ENCODE measurements at places on chromosomes 4 and X.

GRCh38 chr4:8150152-8151090 is 8.2 kb downstream of the ABLIM2 start:
- DNase-seq: no peak

- DNase-seq: no peak
Measured at GRCh38 chr4:48078425-48078824, 55.6 kb downstream of the TXK start.

DNA sequence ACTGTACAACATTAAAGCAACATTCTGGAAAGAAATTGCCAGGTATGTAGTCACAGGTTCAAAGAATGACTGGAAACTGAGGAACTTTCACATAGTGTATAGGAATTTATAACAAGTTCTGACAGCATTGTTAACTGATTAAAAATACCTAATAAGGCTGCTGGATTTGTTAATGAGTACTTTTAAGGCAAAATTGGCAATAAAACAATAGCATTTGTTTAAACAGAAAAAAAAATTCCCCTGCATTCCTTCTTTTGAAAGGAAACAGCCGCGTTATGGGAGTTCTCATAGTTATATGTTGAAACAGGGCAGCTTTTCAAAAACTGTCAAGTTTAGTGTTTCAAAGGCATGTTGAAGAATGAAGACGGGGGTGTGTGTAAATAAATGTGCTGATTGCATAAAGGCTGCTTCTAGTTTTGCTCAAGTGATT is 282.5 kb upstream of the FAT1 start:
- no peak for DNase-seq

- no peak for DNase-seq
Measured at GRCh38 chr4:38691251-38692008, 27.4 kb downstream of the KLF3 start.

GRCh38 chr4:15060213-15060612 is 57.9 kb downstream of the CPEB2 start:
- no peak for DNase-seq

DNA sequence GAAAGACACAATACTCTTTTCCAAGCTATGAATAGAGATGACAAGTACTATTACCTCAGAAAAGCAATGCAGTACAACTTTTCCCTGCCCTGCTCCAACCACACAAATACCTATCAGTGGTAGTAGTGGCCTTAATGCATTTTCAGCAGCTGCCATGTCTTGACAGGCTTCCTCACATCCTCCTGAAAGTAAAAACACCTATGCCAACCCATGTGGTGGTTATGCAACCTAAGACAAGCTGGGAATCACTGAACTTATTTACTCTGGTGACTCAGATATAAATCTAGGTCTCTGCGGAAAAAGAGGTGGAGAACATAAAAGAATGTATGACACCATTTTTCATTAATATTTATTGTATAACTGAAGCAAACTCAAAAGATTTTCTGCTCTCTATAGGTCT is 14.5 kb downstream of the WDFY3 start:
- DNase-seq: no peak

DNA sequence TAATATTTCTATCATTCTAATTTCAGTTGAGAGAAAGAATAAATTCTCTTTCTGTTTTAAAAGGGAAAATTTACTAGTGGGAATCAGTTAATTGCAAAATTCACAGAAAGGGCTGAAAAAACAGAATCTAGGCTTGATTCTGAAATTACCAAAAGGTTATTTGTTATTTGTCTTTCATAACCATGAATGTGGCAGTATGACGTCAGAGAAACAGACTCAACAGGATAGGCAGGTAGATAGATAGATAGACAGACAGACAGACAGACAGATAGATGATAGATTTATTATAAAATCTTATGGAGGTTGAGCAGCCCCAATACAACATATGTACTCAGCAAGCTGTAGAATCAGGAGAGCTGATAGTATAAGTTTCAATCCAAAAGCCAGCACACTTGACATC is 311.0 kb downstream of the ADAM29 start:
- DNase-seq: no peak

DNA sequence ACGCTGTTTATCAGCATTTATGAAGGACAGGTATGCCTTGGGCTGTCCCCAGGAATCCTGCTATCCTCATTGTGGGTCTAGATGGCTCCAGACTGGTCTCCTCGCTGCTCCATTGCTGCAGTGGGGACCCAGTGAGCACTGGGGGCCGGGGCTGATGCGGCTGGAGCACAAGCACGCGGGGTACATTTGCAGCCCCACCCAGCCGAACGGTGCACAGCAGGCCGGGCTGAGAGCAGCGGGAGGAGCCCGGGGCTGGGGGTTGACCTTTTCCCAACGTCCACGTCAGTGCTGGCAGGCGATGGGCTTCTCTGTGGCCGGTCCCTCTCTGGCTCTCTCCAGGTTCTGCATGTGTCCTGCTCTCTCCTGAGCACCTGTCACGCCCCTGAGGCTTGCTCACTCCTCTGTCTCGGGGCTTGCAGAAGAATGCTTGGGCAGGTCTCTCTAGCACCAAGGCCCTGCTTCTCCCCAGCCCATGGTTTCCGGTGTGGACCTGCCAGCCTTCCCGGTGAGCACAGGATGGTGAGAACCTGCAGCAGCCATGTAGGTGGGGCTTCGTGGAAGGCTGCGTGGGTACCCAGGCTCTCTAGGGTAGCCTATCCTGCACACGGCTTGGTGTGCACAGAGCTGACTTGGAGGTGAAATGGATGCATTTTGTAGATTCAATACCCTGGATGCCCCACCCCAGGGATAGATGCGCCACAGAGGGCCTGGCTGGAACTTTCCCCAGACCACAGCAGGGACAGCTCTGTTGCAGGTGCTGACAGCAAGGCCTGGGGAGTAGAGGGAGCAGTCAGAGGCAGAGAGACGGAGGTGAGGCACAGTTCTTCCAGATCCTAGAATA is 89.1 kb upstream of the ADRA2C start:
- no peak for DNase-seq

All from CD4-positive, alpha-beta T cell treated with Interleukin-21 for 1 hour (primary cell).